HCT116 (cell line): ENCODE measurements at places on chromosomes 5 and 9. TPM values are rescaled to one million over a fixed set of nuclear protein-coding genes. Genes with fewer than 3 reads are reported as not detected.

Gene BTNL8
- total RNA-seq = not detected

DNA sequence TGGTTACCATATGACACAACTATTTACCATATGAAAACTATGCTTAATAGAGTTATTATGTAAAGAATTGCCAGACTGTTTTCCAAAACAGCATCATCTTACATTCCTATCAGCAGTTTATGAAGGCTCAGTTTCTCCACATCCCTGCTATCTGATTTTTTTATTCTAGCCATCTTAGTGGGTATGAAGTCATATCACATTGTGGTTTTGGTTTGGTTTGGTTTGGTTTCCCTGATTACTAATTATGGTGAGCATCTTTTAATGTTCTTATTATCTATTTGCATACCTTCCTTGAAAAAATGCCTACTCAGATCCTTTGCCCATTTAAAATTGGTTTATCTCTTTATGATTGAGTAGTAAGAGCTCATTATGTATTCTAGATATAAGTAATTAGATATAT is 199.4 kb upstream of the NFIL3 start:
- DNase-seq = no peak

Gene CENPP
- 7.0 TPM for total RNA-seq

Gene FGF1
- not detected for total RNA-seq

- DNase-seq = no peak
Measured at GRCh38 chr9:89743573-89744254, 138.9 kb downstream of the GADD45G start.

Gene BTNL3
- not detected for total RNA-seq

DNA sequence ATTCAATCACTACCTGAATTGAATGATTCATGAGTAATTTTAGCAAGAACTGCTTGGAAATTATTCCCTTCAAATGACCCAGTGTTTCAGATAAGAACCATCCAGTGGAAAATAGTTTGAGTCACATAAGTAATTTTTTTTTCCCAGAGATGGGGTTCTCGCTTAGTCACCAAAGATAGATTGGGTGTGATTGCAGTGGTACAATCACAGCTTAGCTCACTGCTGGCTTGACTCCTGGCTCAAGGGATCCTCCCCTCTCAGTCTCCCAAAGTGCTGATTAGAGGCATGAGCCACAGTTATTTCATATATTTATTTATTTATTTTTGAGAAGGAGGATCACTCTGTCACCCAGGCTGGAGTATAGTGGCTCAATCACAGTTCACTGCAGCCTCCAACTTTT is 574.5 kb upstream of the ARRDC3 start:
- peak; percentile 4 for DNase-seq

Gene SLIT3
- 0.10 TPM for total RNA-seq

Gene FREM1
- 0.12 TPM for total RNA-seq
